ENCODE measurements at places on chromosomes 7 and 10.

- DNase-seq, result no peak
Measured at GRCh38 chr7:3738964-3739363, 437.9 kb downstream of the SDK1 start.

DNA sequence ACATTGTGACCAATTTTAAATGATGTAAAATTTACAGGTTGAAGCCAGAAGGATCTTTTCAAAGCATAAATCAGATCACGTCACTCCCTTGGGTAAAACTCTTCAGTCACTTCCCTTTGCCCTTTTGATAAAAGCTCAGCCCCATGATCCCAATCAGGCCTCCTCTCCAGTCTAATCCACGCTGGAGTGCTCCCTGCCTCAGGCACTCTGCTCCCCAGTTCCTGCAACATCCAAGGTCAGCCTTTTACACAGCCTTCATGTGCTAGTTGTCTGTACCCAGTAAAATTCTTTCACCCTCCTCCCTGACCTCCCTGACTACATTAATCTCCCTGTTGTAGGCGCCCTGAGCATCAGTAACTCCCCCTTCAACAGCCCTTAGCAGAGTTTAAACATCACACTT lies 14.1 kb downstream of the ELMO1 start:
- no peak for DNase-seq

DNA sequence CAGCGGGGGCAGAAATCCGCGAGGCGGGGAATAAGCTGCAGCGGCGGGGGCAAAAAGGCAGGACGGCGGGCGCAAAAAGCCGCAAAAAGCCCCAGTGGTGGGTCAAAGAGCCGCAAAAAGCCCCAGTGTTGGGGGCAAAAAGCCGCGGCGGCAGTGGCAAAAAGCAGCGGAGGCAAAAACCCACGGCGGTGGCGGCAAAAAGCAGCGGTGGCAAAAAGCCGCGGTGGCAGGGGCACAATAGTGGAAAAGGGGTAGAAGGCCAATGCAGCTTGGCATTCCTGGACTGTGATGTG lies 525.3 kb downstream of the ZNF33B start:
- DNase-seq, result no peak

DNA sequence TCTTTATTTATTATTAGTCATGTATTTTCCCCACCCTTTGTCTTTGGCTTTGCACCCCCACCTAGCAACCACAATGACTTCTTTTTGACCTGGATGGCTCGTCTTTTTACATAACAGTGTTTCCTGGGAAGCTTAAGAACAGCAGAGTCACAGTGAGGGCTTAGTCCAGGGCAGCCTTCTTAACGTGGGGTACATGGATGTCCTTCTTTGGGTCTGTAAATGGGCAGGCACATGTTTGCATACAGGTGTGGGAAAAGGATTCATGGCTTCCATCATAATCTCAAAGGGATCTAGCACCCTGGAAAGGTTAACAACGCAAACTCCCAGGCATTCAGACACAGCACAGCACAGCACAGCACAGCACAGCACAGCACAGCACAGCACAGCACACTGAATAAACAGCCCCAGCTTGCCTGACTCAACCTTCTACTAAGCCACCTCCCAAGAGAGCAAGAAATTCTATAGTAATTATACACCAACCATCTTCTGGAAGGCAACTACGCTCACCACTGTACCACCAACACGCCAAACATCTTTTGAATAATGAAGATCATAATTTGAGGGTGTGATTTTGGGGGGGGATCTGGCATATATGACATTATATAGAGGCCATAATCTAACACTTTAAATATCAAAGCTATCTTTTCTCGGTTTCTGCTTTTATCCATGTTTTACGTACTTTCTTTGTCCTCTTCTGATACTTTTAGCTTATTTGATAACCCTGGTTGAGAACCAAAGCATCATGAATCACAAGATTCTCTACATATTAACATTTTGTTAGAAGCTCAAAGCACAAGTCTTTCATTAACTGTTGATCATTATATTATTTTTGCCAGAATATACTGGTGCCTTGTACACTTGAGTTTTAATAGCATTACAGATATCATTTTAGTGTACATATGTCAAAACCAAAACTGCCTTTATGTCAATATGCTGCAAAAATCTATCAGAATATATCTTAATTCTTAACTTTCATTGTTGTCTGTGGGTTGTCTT lies 177.2 kb upstream of the KLF14 start:
- DNase-seq, result no peak

DNA sequence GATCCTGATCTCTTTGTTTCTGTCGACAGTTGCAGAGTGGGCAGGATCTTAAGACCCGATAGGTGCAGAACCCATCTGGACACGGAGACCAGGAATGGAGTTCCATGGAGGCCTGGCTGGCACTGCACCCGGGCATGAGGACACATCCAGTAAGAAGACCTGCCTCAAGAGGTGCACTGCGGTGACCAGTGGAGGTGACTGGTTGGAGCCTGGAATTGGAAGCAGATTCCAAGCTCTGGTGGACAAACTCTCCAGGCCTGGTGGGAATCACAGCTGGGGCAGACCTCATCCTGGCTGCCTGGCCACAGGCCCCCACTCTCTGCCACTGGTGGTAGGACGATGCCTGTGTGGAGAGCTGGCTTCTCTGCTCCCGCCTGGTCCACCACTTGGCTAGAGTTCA lies 31.0 kb downstream of the ZNF775 start:
- no peak for DNase-seq

DNA sequence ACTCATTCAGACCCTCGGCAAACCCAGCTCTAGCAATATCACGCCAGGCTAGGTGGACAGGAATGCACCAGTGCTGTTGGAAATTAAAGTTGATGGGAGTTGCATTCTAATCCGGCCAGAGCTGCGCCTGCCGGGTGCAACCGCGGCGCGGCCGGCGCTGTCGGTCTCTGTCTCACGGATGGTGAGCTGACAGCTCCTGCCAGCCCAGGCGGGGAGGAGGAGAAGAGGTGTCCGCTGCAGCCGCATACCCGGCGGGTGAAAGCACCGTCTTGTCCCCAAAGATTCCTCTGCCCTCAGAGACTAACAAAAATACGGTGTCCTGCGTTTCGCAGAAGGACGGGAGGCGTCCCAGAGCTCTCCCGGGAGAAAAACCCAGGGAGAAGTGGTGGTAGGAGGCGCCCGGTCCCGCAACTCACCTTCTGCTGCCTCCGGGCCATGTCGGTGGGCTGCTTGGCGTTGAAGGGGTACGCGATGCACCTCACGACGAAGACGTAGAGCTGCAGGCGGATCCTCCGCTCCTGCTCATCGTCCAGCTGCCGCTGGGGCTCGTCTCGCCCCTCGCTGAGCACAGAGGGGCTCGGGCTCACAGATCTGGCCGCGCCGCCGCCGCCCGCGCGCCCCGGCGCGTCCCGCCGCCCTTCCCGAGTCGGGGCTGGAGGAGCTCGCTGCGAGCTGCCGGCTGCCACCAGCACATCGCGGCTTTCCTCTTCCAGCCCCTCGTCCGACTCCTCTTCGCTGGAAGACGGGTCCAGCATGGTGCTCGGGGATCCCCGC lies 490 bp downstream of the CADPS2 start:
- no peak for DNase-seq

DNA sequence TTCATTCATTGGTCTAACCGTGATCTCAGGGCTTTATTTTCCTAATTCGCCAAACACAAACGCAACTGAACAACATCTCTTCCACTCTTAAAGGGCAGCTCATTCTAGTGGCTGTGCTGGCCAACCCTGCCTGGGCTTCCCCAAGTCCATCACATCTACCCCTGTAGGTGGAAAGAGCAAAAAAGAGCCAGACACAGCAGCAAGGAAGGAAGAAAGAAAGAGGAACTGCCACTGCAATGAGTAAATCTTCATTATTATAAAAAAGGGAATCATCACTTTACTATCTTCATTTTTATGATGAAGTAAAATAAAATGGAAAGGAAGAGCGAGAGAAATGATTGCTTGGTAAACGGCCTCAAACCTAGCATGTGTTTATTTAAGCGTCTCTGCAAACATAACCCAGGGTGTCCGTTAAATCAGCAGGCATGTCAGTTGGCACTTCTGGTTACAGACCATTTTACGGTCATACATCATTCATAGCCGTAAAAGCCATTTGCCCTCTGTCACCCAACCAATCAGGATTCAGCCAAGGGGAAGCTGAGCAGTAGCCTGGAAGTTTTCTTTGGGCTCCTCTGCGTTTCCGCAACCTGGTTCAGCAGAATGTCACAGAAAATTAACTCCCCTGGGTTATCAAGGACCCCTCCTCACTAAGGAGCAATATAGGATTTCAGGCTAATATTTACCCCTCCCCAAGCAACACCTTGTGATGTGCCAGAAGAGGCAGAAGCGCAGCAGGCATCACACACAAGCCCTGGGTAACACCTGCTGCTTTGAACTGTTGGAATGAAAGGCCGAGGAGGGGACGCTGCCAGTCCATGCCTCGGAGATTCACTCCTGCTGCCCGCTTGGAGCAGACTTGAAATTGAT lies 234.0 kb downstream of the SNX10 start:
- no peak for DNase-seq

DNA sequence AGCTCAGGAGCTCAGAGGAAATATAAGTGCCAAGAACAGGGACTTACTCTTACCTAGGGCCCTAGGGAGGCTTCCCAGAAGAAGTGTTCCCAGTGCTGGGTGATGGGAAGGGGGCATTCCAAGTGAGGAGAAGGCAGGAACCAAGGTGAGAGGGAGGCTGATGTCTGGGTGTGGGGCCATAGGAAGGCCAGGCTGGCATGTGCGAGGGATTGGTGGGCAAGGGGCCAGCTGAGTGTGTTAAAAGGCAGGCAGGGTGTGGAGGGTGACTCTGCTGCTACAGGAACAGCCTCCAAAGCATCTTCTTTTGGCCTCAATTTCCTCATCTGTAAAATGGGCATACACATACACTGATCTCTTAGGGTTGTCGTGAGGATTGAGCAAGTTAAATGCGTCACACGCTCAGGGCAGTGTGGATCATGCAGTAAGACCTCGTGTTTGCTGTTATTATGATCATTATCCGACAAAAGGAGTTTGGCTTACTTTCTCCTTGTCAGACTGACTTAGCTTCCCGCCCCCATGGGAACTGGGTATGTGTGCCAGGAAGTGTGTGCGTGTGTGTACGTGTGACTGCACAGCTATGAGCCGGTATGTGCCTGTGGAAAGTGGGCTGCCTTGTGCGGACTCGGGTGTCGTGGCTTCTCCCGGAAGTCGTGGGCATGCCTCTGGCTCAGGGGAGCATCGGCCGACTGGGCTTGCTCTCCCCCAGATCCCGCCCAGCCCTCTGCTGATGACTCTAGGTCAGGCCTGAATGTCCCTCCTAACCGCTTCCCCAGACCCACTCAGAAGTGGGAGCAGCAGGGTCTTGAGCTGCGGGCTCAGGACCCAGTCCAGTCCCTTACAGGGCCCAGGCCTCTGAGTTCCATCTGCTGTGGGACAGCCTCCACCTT lies 59.6 kb downstream of the NEURL1 start:
- no peak for DNase-seq

DNA sequence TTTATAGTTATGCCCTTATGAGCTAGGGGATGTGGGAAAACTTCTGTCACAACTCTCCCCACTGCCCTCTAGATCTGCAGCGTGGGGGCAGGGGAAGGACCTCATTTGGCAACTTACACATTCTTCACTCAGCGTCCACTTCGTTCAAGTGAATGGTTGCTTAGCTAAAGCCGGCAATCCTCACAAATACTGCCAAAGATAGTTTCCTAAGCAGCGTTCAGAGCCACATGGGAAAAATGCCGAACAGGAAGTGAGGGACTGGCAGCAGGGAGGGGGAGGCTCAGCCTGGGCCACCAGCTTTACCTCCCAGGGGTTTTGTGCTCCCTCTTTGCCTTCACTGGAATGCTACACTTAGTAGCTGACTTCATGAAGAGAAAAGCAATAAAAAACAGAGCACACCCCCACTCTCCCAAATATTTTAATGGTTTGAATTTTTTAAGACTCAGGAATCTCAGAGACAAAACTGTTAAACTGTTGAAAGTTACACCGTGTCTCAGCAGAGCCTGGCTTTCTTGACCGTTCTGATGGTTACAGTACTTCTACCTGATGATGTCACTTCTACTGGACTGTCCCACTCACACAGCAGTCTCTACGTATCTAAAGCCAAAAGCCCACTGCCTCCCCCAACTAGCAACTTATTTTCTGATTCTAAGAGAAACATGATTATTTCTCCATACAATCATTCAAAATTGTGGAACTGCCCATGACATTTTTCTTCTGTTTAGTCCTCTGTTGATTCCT lies 10.4 kb downstream of the GRM3 start:
- no peak for DNase-seq

DNA sequence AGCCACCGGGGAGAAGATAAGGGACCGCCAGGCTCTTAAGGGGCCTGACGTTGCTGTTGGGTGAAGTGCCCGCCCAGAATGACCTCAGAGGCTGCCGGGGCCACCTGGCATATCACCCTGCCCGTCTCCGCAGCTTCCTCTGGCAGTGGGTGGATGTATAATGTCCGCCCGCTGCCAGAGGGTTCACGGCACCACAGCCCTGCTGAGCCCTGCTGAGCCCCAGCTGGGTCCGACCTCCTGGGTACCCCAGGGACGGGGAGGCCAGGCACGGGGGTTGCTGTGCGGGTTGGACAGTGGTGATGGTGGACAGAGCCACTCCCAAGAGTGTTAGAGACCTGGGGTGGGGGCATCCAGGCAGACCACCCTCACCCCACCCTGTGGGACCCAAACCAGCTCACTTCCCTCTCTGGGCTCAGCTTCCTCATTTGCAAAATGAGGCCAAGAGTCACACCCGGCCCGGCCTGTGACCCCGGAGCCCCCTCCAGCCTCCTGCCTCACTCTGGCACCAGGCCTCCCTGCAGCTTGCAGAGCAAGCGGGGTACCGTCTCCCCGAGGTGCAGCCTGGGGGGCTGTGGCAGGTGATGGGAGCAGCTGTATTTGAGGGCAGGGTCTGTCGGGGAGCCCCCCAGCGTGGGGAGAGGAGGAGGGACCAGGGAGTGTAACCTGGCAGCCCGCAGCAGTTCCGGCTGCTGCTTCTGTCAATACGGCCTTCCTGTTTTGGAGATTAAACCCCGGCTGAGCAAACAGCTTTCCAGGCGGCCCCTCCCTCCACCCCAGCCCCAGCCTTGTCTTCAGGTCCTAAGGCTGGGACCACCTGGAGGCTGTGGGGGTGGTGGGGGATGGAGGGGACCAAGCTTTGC lies 8.4 kb upstream of the LFNG start:
- no peak for DNase-seq

- DNase-seq, result peak; percentile 42
Measured at GRCh38 chr10:13271552-13272163, 28.2 kb downstream of the PHYH start.

- DNase-seq, result no peak
Measured at GRCh38 chr7:122412883-122413282, 108.3 kb upstream of the FEZF1 start.

GRCh38 chr7:91050677-91051076 lies 213.6 kb upstream of the FZD1 start:
- DNase-seq, result no peak

DNA sequence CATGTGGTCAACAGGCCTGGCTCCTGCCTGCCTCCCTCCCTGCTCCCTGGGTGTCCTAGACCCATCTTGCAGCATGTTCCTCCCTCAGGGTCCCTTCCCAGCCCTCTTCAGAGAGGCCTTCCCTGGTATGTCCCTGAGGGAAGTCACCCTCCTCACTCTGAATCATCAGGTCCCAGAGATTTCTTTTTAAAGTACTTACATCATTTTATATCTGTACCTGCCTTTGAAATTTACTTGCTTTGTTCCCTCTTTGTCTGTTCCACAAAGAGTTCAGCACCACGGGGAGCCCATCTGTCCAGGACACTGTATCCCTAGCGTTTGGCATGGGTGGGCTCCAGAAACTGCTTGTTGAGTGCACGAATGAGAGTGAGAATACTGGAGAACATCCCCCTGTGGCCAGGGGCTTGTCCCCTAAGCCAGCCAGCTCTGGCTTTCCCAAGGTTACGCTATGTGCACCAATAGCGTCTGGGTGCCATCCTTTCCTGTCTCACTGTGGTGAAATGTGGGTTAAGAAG lies 50.6 kb upstream of the IGFBP3 start:
- no peak for DNase-seq

- DNase-seq, result no peak
Measured at GRCh38 chr7:77466450-77466849, 50.3 kb upstream of the GSAP start.

All from T-helper 2 cell (primary cell).